Activated naive CD8-positive, alpha-beta T cell treated with anti-CD3 and anti-CD28 coated beads, Interleukin-2, amount 10 ng/mL, durations not matched to agents 7 days and 5 days (primary cell): ENCODE measurements at places on chromosomes 5 and 9. TPM values are rescaled to one million over a fixed set of nuclear protein-coding genes. Genes with fewer than 3 reads are reported as not detected.
A peak's percentile ranks its signal among the peaks of the same experiment; 100 is the strongest.

GRCh38 chr5:141512390-141512910 lies 23.6 kb downstream of the PCDHGC5 start:
- peak; percentile 88 for DNase-seq
- H3K27ac ChIP-seq = peak overlapping the region; percentile 26
- no peaks in the 10 kb centered on the region for H3K27me3 ChIP-seq
- peak overlapping the region; percentile 80 for H3K4me3 ChIP-seq
- peaks cover 16% of the 10 kb centered on the region for H3K36me3 ChIP-seq
- H3K4me1 ChIP-seq = peaks cover 26% of the 10 kb centered on the region

- H3K36me3 ChIP-seq = no peaks in the 10 kb centered on the region
- peaks cover 38% of the 10 kb centered on the region for H3K27me3 ChIP-seq
- H3K4me1 ChIP-seq = no peaks in the 10 kb centered on the region
- H3K27ac ChIP-seq = no peak overlapping the region
- no peak for DNase-seq
Observed at GRCh38 chr5:38837932-38838331, 7.9 kb upstream of the OSMR start.

RASGEF1C gene
- total RNA-seq = not detected

PIP5K1B gene
- total RNA-seq = not detected

GRCh38 chr9:120886490-120886967 lies 9.5 kb upstream of the PHF19 start:
- DNase-seq = no peak
- peaks cover 62% of the 10 kb centered on the region for H3K4me1 ChIP-seq
- no peaks in the 10 kb centered on the region for H3K27me3 ChIP-seq
- no peak overlapping the region for H3K4me3 ChIP-seq
- H3K36me3 ChIP-seq = peaks cover 4% of the 10 kb centered on the region

CCL27 gene
- 0.43 TPM for total RNA-seq

GRCh38 chr5:172005708-172006320 lies 624 bp downstream of the FBXW11 start:
- H3K36me3 ChIP-seq = peaks cover 5% of the 10 kb centered on the region
- H3K4me1 ChIP-seq = peaks cover 45% of the 10 kb centered on the region
- no peaks in the 10 kb centered on the region for H3K27me3 ChIP-seq

- peak; percentile 47 for DNase-seq
- no peaks in the 10 kb centered on the region for H3K36me3 ChIP-seq
- H3K27ac ChIP-seq = peak overlapping the region; percentile 46
- H3K4me3 ChIP-seq = peak overlapping the region; percentile 83
- H3K27me3 ChIP-seq = peaks cover 5% of the 10 kb centered on the region
Observed at GRCh38 chr9:16058131-16058549, 505.3 kb downstream of the CCDC171 start.

GRCh38 chr5:16866273-16866672 lies 69.8 kb downstream of the MYO10 start:
- H3K4me1 ChIP-seq = no peaks in the 10 kb centered on the region
- no peak overlapping the region for H3K27ac ChIP-seq
- DNase-seq = no peak
- no peaks in the 10 kb centered on the region for H3K27me3 ChIP-seq

DNA sequence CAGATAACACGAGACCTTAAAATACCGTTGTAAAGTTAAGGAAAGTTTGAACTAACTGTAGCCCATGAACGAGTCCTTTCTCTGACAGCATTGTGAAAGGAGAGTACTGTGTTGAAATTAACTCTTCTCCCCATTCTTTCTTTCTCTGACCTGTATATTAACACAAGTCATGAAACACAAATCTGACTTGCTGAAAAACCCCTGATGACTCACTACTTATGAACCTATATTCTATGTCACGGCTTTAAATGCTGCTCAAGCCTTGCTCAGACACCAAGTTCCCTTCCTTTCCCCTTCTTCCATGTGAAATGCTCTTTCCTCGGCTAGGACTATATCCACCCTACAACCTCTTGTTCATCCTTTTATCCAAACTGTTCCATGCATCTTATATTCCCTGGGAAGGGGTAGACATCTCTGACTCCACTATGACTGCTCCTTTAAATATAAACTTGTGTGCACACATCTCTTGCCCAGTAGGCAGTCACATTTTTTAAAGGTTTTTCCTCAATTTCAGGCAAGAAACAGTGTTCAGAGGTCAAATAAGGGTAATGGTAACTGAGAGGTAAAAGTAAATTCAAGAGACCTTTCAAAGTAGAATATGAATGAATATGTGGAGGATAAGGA lies 142.9 kb downstream of the NFIB start:
- no peak for DNase-seq
- H3K27me3 ChIP-seq = no peaks in the 10 kb centered on the region
- H3K36me3 ChIP-seq = no peaks in the 10 kb centered on the region
- no peak overlapping the region for H3K4me3 ChIP-seq
- no peaks in the 10 kb centered on the region for H3K4me1 ChIP-seq

QRFP gene
- not detected for total RNA-seq
